ENCODE measurements at places on chromosomes 5 and 9.

- no peak for DNase-seq
Measured at GRCh38 chr5:30880514-30880913, 313.0 kb upstream of the CDH6 start.

DNA sequence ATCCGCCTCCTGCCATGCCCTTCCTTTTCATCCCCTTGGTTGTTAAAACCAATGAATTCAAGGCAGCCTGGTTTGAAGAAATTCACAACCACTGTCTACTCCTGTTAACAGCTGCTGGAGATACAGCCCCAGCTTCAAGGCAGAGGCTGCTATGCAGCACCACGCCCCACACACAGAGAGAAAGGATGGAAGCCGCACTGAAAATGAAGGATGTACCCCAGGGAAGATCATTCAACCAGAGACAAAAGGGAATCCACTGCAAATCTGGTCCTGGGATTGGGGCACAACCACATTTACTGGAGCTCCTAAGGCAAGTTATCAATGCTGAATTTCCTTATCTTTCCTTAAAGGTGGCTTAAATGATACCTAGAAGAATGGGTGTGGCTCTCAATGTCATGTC is 58.7 kb downstream of the DPYSL3 start:
- no peak for DNase-seq

- DNase-seq: no peak
Measured at GRCh38 chr5:67806654-67807438, 408.7 kb upstream of the PIK3R1 start.

DNA sequence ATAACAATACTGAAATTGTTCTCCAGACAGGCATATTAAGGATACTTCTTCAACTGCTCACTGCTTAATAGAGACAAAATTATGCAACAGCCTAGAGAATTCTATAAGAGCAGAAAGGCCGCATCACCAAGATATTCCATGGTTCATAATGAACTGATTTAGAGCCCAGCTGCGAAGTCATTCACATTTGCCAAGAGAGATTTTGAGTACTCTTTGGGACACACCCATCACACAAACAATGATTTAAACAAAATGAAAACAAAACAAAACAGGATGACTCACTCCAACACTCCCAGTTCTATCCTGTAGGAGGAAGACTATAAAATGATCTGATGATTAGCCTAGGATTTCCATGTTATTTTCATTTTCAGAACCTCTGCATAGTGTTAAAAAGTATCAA is 145.7 kb upstream of the GNA14 start:
- no peak for DNase-seq

DNA sequence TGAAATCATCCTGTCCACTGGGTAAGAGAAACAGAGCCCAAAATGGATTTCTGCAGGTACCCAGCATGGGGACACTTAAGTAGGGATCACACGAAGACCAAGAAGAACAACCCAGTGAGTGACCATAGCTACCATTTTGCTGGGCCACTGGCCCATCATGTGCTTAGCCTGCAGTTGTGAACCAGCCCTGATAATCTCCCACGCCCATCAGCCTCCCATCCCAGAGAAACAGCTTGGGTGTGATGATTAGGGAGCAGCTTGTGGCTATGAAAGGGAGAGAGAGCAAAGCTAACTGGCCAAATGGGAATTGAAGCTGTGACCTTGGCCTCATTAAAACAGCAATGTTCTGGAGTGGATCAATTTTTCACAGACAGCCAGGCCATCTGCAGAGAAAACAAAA is 138.5 kb downstream of the SLC24A2 start:
- no peak for DNase-seq

DNA sequence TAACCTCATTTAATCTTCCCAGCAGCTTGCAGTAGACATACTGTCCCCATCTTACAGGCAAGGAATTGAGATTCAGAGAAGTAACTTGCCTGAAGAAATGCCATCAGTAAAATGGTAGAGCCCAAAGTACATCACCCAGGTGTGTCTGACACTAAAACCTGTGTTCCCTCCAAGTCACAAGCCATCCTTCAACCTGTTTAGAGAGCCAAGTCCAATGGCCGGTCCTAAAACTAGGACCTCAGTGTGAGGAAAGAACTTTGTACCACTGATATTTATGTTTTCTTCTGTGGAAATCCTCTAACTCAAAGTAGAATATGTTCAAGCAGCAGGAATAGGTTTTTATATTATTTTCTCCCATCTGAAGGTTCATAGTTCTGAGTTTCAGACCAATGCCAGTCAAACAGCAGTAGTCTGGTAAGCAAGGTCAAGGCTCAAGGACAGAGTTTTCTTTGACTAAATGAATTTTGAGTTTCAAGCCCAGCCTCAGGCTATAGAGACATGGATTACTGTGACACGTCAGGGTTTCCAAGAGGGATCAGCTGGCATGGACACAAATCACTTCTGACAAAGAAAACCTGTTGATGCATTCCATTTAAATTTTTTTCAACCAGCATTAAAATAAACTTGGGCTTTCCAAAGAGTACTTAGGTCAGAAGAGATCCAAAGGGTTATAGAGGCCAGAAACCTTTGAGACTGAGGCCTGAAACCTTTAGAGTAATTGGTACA is 80.9 kb upstream of the PLPP6 start:
- no peak for DNase-seq

- DNase-seq: no peak
Measured at GRCh38 chr5:7271435-7272084, 124.4 kb upstream of the ADCY2 start.

- DNase-seq: no peak
Measured at GRCh38 chr9:137707361-137707760, 88.6 kb downstream of the EHMT1 start.

GRCh38 chr9:137064880-137065164 is 5.5 kb downstream of the SAPCD2 start:
- DNase-seq: no peak

DNA sequence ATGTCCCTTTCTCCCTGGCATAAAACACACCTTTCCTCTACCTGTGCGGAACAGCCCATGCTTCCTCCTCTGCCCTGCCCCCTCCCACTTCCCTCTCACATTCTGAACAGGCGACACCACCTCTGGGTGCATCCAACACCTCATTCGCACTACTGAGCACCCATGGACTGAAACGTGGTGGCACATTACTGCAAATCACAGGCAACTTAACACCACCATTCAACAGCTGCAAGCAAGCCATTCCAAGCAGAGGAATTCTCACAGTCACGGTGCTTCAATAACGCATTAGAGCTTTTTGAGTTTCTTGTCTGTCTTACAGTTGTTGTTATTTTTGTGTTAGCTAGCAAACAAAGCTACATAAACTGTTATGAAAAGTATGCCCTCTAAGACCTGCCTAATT is 298.2 kb upstream of the TAS2R1 start:
- DNase-seq: no peak

DNA sequence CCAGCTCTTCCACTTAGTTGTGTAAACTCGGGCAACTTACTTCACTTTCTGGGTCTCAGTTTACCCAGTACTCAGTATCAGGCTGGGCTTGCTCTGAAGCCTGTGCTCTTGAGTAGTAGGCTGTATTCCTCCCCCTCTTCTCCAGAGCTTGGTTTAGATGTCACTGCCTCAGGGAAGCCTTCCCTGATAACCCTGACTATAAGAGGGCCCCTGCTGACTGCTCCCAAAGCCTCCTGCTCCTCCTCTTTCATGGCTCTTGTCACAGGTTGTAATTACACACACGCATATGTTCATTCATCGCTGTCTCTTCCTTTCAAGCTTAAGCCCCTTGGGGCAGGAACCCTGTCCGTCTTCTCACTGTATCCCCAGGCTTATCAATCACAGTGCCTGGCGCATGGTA is 140.2 kb downstream of the RGS3 start:
- DNase-seq: no peak

GRCh38 chr9:82546136-82546535 is 516.8 kb downstream of the RASEF start:
- no peak for DNase-seq

DNA sequence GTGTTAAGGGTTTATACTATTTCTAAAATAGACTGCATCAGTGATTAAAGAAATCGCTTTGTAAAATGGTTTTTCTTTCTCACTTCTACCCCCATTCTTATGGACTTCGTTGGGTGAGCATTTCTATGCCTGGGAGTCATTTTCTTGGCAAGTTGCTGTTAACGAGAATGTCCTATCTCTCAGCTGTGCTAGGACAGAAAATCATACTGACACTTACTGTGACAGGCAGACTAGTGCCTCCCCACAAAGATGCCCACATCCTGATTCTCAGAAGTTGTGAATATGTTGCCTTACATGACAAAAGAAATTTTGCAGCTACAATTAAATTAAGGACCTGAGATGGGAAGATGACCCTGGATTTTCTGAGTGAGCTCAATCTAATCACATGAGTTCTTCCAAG is 65.1 kb upstream of the NMUR2 start:
- DNase-seq: no peak

- no peak for DNase-seq
Measured at GRCh38 chr5:111518777-111519176, 6.4 kb upstream of the STARD4 start.

DNA sequence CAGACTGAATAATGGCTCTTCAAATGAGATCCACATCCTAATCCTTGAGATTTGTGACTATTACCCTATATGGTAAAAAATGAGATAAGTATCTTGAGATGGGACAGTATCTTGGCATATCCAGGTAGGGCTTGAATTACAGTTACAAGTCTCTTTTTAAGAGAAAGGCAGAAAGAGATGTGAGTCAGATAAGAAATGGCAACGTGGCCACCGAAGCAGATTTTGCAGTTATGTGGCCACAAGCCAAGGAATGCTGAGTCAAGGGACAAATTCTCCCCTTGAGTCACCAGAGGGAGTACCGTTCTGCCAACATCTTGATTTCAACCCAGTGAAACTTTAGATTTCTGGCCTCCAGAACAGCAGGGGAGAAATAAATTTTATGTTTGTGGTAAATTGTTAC is 1983.0 kb upstream of the C9orf72 start:
- no peak for DNase-seq

DNA sequence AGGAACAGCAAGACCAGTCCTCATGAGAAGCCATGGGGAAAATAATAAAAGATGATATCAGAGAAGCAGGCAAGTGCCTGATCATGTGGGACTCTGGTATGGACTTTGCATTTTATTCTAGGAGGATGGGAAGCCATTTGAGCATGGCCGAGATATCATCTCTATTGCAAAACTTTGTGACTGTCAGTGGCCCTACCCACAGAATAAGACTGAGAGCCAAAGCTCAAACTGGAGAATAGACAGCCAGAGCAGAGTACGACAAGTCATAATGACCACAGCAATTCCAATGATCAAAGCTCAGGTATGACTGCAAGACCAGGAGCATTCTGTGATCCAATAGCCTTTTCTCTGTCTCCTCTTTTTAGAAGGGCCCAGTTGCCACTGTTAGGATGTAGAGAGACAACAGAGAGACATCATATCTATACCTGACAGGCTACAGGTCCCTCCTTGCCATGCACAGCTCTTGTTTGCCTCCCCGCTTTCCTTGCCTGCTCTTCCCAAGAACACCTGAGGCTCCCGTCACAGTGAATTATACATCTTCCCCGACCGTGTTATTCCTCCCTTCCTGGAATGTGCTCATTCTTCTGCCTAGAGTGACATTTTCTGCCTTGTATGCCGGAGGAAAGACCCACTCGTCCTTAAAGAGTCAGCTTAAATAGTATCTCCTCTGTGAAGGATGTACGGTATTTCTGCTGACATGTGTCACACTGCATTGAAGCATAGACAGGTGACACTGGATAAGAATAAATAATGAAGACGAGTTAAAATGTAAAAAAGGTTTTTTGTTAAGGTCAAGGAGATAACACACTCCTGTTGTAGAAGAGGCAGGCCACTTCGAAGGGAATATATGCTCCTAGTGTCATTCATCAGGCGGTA is 248.7 kb upstream of the MAP3K1 start:
- DNase-seq: no peak

- no peak for DNase-seq
Measured at GRCh38 chr9:27715651-27716050, 142.4 kb upstream of the C9orf72 start.

GRCh38 chr5:97498657-97499056 is 315.6 kb upstream of the RIOK2 start:
- no peak for DNase-seq

- DNase-seq: no peak
Measured at GRCh38 chr5:87022415-87022814, 245.3 kb upstream of the RASA1 start.

- DNase-seq: peak; percentile 63
Measured at GRCh38 chr5:154287136-154287535, 96.6 kb downstream of the GALNT10 start.

DNA sequence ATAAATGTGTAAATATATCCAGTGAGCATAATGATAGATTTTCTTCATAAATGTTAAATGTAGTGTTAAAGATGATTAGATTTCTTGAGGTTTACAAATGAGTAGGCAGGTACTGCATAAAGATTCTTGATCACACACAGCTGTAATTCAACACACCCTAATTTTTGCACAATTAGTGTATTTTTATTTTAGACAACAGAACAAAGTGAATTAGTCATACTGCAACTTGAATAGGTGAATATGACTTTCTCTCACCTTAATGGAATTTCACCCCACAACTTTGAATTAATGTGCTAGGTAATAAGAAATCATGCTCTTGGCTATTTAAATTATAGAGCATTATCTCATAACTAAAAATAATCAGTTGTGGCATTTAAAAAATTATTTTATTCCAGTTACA is 795.7 kb upstream of the ACO1 start:
- no peak for DNase-seq

DNA sequence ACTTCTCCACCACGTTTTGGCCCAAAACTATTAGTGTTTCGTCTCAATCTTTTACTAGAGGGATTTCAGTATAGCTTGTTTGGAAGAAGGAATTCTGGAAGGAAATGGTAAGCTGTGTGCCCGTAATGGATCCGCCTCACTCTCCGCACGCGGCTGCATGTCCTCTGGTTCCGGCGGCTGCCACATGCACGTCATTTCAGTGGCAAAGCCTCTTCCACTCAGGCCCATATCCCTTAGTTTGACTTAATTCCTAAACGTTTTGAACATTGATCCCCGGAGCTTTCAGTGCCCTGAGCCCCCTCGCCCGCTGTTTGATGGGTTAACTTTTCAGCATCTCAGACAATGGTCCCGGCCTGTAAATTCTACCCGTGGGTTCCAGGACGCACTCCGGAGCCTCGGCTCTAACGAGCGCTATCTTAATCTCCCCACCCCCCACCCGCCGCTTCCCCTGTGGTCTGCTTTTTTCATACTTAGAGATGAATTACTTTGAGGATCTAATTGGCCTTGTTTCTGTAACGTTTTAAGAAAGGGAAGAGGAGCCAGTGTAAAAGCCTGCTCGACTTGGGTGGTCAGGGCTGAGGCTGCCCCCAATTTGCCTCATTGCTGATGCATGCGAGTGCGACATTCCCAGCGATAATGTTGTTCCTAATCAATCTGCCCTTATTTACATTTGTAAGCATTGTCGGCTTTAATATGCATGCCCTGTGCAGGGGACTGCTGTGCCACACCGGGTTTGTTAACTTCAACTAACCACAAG is 4.6 kb downstream of the PTCH1 start:
- DNase-seq: no peak

Measured in AG04449 (cell line).